NCI-H2029 (cell line): ENCODE measurements at places on chromosomes 4 and X.

GRCh38 chrX:150038986-150039599, 100.8 kb upstream of the EOLA2 start:
- no peak for DNase-seq

- no peak for DNase-seq
Observed at GRCh38 chrX:1224954-1225353, 12.5 kb upstream of the CRLF2 start.

GRCh38 chr4:158313566-158313965, 103.3 kb downstream of the TMEM144 start:
- no peak for DNase-seq

DNA sequence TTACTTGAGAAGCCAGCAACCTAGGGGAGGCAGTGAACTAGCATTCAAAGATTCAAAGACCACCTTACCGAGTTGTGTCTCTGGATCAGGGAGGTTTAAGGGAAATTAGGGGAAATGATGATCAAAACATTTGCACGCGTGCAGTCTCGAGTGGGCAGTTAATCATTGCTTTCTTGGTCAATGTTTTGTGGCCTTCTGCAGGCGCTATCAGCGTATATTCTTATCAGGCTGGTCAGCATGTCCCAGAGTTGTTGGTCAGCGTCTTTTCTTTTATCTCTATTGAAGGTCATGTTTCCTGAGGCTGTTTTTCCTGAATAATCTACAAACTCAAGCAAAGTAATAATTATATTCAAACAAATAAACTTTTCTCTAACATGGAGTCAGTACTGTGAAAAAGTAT, 84.0 kb upstream of the ZNF81 start:
- no peak for DNase-seq

DNA sequence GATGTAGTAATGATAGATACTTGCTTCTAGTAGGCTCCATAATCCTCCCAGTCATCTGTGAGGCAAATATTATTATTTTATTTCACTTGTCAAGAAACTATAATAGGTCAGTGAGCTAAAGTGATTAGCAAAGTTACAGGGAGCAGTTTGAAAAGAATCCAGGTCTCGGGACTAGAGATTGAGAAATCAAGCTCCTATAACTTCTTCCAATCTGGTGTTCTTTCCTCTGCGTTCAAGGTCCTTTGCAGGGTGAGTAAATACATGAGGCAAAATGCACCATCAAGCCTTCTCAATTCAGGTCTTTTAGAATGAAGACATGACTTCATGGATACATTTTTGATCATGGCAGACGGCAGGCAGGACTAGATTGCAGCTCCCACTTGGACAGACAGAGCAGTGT, 150.4 kb downstream of the FRAS1 start:
- DNase-seq: no peak

DNA sequence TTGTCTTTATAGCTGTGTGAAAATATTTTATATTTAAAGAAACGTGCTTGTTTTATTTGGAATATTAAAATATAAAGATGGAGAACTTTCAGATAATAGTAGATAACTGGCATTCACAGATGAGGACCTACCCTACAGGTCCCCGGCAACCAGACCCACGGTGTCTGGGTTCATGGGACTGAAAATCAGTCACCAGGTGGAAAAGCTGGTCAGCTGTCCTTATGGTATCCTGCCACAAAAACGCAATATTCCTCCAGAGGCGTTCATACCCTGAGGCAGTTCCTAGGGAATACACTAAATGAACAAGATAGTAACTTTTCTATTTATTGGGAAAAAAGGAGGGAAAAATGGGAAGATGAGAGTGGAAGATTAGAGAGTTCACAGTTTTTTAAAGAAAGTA, 1.2 kb downstream of the TLR6 start:
- no peak for DNase-seq

GRCh38 chrX:37405956-37406355, 56.8 kb downstream of the PRRG1 start:
- DNase-seq: no peak

DNA sequence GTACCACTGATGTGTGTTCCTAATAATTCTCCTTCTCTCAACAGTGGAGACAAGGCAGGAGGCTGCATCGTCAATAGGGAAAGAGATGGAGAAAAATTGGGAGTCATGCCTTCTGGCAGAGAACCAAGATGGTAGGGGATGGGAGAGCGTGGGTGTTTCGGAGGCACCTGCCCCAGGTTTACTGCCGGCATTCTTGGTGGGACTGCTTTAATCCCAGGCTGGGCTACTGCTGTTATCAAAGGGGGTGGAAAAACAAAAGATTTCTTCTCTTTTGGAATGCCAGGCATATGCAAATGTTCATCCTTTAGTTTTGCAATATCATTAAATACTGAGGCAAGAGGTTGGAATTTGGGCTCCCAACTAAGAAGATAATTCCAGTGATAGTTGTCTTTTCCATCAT, 257.0 kb downstream of the DCHS2 start:
- DNase-seq: no peak

- no peak for DNase-seq
Observed at GRCh38 chr4:2497931-2498330, 29.0 kb downstream of the RNF4 start.

- no peak for DNase-seq
Observed at GRCh38 chr4:13701937-13702446, 74.5 kb upstream of the BOD1L1 start.

DNA sequence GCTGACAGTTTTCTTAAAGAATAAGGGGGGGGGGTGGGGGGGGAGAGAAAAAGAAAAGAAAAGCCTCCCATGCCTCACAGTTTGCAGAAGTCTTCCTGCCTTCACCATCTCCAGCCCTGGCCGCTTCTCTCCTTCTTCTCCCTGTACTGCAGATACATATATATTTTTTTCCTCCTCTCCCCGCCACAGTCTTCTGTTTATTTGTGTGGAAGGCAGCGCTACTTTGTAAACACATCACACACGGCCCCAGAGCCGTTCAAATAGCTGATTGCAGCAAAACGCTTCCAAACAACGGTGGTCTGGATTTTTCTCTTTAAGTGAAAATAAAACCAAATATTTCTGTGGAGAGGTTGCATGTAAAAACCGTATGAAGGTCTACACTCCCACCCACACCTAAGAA, 732 bp downstream of the NLGN4X start:
- DNase-seq: no peak
